ENCODE measurements at places on chromosomes 2 and 18. TPM values are rescaled to one million over a fixed set of nuclear protein-coding genes. Genes with fewer than 3 reads are reported as not detected.

COLEC11 gene
- 2.9 TPM for total RNA-seq

LCT gene
- not detected for total RNA-seq

FAP gene
- 2.0 TPM for total RNA-seq

WDR7 gene
- 29.0 TPM for total RNA-seq

DNA sequence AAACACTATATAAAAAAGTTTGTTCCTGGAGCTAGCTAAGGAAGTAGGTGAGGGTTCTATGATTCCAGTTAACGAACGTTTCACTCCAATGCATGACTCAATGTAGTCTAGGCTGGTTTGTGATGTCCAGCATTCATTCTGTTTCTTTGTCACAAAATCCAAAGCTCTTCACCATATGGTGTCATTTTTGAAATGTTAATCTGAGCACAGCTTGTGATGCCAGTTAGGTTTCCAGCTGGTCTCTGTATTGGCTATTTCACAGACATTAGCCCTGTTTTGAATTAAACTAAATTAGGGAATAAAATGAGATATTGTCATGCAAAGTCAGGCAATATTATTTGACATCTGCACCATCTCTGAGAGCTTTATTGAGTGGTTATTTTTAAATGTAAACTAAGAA is 159.4 kb downstream of the RBM43 start:
- DNase-seq: no peak

GRCh38 chr2:188848887-188849435 is 125.2 kb upstream of the COL3A1 start:
- DNase-seq: no peak

- DNase-seq: no peak
Measured at GRCh38 chr2:3634596-3635121, 23.3 kb upstream of the ALLC start.

- no peak for DNase-seq
Measured at GRCh38 chr18:73724958-73725357, 422.7 kb downstream of the FBXO15 start.

GRCh38 chr18:59065684-59066083 is 74.0 kb upstream of the SEC11C start:
- peak; percentile 60 for DNase-seq
